ENCODE measurements at places on chromosomes 7 and 10.

- peak; percentile 94 for DNase-seq
Observed at GRCh38 chr10:23095404-23095965, at the start of gene MSRB2. TSS of gene MSRB2 (plus strand) at chr10:23095579. CDS start at chr10:23095609, 30 bp downstream.

- DNase-seq: no peak
Observed at GRCh38 chr10:31583293-31583692, 264.3 kb downstream of the ZEB1 start.

- no peak for DNase-seq
Observed at GRCh38 chr10:6309816-6310215, 107.1 kb downstream of the PFKFB3 start.

- DNase-seq: no peak
Observed at GRCh38 chr7:117837841-117838240, 35.4 kb downstream of the CTTNBP2 start.

DNA sequence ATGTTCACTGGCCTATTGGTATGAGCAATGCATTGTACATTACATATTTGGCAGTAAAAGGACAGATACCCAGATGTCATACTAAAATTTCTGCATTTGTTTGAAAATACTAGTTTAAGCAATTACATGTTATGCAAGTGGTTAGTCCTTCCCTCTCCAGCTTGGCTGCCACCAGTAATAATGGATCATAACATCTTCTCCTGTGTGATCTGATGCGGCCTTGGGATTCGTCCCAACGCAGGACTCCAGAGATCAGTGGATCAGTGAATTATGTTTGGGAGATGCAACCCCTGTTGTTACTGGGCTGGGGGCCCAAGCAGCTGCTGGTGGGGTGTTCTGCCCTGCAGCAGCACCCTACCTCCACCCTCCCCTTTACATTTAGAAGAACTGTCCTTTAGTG is 11.2 kb upstream of the PDK4 start:
- DNase-seq: no peak

- DNase-seq: no peak
Observed at GRCh38 chr7:105640956-105641810, 59.9 kb upstream of the EFCAB10 start.

DNA sequence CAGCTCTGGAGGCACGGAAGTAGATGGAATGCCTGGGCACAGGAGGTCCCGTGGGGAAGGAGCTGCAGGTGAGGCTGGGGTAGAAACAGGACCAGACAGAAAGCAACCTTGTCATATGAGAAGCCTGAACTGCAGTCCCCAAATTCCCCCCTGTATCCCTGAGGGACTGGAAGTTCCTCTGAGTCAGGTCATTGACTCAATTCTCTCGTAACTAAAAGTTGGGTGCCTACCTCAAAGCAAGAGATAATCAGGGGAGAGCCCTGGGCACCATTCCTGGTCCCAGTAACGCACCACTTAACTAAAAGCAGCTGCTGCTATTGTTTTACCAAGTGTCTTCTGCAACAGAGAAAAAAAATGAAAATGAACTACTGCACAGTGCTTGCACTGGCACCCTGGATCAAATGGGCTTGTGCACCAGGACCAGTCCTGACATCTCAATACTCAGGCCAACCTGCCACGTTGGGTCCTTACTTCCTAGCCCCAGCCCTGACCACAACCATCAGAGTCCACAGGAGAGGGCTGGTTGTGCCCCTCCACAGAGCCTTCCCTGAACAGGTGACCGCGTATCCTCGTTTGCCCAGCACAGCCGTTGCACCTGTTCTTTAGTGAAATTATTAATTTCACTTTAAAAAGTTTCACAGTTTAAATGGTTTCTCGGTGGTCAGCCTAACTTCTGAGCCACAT is 79.3 kb downstream of the GRID1 start:
- peak; percentile 9 for DNase-seq

- DNase-seq: no peak
Observed at GRCh38 chr10:124028700-124029480, 64.5 kb downstream of the CHST15 start.

DNA sequence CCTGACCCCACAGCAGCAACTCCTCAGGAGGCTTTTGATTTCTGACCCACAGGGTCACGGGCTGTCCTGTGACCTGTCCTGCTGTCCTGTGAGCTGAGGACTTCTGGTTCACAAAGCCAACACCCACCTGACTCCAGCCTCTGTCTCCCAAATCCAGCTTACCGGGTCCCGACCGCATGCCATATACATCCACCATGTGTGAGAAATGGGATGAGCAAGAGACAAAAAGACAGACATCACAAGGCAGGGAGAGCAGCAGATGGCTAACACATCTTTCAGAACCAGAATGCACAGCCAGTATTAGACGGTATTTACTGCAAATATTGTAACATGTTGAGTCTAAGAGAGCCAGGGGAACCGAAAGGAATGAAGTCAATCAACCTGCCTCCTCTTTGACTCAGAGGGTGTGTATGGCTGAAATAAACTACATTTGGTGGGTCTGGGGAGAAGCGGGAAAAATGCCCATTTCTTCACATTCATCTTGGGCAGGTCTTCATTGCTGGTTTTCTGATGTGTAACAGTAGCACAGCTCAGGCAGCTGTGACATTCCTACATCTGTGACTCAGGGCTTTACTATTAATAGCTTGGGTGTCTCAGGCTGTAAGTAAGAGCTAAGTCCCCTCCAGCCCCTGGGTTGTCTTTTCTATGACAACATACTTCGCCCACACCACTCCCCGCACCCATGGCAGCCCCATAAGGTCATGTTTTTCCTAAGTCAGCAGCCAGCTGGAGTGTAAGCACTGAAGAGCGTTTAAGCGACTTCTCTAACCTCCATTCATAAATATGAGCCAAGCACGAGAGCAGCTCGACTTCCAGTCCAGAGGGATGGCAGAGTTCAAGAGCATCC is 25.0 kb downstream of the ABLIM1 start:
- peak; percentile 28 for DNase-seq

DNA sequence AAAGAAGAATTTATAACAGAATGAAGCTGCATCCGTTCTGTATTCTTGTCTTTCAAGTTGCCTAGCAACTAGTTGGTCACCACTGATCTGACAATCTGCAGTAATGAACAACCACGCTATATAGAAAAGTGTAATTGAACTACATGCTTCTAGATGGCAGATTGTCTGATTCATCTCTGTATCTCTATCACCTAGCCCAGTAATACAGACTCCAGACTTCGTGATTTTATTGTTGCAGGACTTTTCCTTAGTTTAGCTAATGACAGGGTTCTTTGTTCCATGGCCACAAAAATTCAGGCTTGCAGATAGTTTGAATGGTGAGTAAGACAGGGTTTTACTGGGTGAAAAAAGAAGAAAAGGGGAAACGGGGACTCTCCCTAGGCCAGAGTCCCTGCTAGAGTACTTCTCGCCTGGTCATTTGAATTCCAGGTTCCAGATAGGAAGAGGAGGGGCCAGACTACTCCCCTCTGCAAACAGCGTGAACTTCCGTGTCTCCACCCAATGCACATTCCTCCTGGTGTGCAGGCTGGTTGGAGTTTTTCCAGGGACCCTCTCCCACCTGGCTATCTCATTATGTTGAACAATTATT is 45.9 kb downstream of the COL1A2 start:
- DNase-seq: no peak

DNA sequence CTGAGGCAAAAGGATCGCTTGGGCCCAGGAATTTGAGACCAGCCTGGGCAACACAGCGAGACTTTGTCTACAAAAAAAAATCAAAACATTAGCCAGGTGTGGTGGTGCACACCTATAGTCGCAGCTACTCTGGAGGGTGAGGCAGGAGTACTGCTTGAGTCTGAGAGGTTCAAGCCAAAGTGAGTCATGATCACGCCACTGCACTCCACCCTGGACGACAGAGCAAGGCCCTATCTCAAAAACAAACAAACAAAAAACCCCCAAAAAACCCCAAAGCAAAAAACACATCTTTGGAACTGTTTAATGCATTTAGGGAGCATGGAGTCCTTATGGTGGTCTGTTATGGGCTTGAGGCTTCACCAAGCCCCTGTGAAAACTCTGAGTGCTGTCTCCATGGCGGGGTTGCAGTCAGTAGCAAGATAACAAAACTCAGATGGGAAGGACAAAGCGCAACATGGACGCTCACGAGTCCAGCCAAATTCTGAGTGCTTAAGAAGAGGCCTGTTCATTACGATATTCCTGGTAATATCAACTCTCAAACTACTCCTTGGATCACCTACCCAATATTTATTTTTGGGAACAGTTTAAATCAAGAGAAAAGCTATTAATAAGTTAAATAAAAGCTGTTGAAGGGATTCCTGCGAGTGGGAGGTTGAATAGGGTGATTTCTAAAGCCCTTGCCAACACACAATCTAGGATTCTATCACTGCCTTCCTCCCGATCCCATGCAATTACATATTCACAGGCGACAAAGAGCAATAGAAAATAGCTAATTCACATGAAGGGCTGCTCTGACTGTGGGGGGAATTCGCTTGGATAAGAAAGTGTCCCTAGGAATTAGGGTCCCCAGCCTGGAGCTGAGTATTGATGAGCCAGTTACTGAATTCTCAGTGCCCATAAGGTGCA is 123.3 kb downstream of the HIPK2 start:
- no peak for DNase-seq

DNA sequence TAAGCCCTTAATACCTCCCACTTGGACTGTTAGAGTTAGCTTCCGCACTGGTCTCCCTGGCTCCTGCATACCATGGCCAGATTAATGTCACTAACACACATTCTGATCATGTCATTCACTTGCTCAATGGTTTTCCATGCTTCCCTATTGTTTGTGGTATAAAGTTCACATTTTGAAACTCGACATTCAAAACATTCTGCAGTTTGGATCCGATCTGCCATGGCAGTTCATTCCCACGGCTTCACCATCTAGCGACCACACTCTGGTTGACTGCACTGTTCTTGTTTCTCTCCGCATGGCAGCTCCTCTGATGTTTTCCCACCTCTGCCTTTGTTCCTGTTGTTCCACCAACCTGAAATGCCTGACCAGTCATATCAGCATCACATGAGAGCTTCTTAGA is 87.4 kb upstream of the WAC start:
- no peak for DNase-seq

- no peak for DNase-seq
Observed at GRCh38 chr7:116674508-116675173, 2.6 kb downstream of the MET start.

- no peak for DNase-seq
Observed at GRCh38 chr10:126090911-126091728, 194.8 kb downstream of the FANK1 start.

DNA sequence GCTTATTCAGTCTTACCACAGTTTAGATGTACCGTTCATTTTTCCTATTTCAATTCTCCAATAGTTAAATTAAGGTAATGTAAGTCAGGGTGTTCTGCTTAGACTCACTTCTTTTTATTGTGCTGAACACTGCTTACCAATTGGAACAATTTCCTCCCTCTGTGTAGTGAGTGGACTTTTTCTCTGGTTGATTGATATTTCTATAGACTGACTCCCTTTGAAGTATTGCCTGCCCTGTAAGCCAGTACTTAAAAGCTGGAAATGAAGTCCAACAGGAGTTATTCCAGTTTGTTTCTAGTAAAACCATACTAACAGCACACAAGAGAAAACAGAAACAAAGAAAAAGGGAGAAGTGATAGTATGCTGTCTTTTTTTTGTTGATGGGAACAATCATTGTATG is 1674.9 kb downstream of the REEP3 start:
- DNase-seq: no peak

DNA sequence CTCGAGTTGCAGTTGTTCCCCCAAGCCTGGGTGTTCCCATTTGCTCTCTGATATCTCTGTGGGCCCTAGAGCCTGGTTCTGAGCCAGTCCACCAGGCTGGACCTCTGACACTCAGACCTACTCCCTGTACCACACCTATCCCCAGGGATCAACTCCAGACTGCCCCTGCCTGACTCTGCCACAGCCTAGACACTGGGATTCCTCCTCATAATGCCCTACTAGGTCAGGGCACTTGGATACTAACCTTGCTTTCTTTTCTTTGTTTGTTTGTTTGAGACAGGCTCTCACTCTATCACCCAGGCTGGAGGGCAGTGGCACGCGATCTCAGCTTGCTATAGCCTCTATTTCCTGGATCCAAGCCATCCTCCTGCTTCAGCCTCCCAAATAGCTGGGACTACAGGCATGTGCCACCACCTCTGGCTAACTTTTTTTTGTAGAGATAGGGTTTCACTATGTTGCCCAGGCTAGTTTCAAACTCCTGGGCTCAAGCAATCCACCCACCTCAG is 30.8 kb upstream of the PDCD4 start:
- no peak for DNase-seq

DNA sequence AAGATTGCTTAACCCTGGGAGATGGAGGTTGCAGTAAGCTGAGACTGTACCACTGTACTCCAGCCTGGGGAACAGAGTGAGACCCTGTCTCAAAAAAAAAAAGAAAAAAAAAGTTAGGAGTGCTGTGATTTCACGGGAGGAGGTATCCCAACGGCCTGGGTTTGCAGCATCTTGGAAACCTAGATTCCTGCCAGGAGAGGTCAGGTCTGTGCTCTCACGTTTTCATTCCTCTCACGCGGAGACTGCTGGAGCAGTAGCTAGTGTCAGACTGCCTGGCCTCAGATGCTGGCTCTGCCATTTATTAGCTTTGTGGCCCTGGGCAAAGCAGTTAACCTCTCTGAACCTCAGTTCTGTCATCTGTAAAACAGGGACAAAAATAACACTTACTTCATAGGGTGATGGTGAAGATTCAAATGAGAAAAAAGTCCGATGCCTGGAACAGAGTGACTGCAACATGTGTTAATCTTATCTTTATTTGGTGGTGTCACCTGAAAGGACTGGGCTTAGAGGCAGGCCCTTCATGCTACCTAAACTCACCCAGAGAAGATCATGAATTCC is 94.9 kb downstream of the GAD2 start:
- no peak for DNase-seq

DNA sequence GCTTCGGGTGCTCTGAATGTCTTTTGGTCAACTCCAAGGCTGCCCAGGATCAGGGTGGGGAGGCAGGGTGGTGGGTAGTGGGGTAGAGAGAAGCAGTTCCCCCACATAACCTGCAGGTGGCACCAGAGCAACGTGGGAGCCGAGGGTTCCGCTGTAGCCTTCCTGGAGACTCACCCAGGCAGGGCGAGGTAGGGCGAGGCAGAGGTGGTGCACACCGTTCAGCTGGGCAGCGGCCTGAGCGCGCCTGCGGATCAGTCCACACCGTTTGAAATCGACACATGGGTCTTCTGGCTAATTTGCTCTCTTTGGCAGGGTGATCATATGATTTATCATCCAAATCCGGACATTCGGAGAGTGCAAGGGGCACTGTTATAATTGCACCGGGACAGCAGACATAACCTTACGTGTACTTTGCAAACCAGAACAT is 41.4 kb upstream of the MAP3K8 start:
- peak; percentile 81 for DNase-seq

DNA sequence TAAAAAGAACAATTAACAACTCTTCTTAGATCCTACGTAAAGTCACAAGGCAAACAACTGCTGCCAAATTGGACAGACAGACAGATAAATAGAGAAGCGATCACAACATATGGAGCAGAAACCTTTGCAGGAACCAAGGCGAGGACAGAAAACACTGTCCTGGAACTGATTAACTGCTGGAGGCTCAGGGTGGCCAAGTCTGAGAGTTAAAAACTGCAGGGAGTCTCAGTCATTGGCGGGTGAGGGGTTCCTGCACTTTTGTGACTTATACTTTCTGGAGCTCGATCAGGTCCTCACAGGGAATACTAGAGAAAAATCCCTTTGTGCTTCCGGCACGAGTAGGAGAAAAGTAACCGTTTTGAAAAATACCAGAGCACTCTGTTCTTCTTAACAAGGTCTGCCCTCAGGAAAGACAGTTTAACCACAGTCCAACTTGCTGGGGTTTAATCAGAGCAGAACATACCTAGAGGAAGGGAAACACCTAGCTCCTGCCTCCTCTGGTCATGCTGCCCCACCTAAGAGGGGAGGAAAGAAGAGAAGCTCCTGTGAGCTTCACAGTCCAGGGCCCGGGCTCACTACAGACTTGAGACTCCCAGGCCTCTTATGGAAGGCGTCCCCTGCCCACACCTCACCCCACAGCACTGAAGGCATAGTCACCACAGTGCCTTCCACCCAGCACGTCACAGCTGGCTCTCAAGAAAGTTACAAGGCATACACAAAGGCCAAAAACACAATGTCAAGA is 74.9 kb downstream of the LARP4B start:
- DNase-seq: no peak
